ENCODE measurements at places on chromosomes 3 and 15.

DNA sequence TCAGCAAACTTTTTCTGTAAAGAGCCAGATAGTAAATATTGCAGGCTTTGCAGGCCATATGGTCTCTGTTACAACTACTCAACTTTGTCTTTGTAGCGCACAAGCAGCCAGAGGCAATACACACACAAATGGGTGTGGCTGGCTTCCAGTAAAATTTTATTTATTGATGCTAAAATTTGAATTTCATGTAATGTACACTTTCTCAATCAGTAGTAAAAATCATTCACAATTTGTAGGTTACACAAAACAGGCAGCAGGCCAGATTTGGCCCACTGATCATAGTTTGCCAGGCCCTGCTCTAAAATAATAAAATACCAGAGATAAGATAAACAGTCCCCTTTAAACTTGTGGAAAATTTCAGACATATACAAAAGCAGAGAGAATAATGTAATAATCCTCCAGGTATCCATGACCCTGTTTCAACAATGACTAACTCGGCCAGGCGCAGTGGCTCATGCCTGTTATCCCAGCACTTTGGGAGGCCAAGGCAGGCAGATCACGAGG lies 330.3 kb downstream of the SHQ1 start:
- DNase-seq: no peak

GRCh38 chr15:77507911-77508310 lies 87.2 kb downstream of the HMG20A start:
- DNase-seq: no peak

DNA sequence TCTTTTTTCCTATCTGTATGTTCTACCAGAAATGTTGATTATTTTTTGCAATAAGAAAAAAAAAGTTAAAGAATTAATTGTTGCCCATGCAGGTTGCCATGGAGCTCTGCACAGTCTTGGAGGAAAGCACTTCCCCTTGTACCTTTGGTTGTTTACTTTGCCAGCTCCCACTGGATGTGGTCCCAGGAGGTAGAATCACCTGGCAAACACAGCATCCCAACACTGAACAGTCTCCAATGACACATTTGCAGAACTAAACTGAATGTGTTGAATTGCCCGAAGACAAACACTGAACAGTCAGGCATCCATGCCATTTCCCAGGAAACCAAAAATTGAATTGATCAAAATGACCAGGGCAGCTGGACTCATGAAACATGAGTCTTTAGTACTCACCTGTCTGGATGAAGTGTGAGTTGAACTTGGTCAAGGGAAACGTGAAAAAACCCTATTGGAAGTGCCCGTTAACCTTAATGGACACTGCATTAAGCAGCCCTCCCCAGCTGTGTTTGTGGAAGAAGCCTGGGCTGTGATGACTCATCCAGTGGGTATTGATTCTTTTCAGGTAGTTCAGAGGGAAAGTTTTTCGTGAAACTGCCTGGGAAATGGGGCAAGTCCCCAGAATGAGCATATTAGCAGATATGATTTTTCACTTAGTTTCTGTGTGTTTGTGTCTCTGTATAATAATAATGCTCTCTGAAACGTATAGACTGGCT lies 284.7 kb upstream of the STT3B start:
- DNase-seq: no peak

DNA sequence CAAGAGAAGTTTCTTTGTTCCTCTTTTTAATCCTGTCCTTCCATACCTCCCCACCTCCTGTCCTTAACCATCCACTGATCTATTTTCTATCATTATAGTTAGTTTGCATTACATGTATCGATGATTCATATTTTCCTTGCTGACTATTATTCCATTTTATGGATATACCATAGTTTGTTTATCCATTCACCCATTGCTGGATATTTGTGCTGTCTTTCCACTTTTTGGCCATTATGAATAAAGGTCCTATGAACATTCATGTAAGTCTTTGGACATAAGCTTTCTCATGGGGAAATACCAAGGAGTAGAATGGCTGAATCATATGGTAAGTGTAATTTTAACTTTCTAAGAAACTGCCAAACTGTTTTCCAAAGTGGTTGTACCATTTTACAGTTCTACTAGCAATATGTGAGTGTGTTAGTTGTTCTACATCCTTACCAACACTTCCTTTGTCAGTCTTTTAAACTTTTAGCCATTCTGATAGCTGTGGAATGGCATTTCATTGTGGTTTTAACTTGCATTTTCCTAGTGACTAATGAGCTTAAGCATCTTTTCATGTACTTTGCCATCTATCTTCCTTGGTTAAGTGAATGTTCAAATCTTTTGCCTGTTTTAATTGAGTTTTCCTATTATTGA lies 11.7 kb downstream of the ATP6V1A start:
- DNase-seq: no peak

DNA sequence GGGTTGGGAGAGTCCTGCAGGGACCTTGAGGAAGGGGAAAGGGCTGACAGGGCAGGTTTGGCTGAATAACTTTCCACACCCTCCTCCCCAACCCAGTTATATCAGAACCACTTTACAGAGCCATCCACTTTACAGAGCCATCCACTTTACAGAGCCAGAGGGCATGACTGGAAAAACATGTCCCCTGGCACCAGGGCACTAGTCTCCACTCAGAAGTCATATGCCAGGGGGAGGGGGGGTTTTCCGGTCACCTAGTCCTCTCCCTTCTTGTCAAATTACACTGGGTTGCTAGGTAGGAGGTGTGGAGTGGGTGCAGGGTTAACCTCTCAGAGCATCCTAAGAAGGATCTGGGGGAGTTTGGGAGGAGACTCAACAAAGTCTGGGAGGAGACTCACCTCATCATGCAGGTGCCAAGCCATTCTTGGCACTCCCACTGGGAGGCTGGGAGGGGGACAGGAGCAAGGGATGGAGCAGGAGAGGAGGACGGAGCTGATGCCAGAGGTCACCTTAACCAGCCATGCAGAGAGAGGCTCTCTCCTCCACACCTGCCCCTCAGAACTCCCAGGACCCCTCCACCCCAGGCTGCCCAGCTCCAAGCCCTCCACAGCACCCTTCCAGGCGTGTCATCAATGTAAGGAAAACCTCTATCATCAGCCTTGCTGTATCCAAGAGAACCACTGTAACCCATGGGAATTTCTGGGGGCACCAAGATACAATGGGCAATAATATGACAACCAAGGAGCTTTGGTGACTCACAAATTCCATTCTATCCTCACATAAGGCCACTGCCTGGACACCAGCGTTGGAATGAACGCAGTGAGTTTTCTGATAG lies 1.7 kb downstream of the LRRC2 start:
- DNase-seq: no peak

DNA sequence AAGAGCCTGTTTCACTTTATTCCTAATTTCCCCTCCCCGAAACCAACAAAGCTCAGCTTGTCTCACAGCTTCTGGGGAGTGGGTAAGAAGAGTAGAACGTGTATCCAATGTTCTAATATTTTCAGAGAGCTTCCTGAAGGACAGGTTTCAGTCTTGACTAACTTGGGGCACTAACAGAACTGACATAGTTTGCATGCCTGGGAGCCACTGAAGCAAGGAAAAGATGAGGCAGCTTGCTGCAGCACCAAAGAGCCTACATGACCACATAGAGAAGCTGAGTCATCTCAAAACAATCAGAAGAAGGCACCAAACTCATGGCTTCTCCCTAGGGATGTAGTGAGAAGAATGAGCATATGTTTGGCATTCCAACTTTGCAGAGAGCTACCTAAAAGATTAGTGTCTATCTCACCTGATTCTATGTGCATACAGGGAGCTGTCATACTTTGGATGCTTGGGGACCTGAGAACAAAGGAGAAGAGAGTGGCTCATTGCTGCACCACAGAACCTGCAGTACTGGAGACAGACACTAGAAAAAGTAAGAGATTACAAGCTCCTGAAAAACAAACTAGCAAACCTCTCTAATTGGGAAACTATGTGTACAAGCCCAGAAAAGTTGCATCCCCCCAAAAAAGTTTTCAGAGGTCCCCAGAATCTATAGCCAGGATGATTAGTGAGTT lies 86.9 kb downstream of the DCLK3 start:
- peak; percentile 88 for DNase-seq

GRCh38 chr15:66951531-66952320 lies 113.7 kb upstream of the SMAD3 start:
- no peak for DNase-seq

GRCh38 chr15:53210653-53211052 lies 420.5 kb upstream of the ONECUT1 start:
- no peak for DNase-seq

Measured in epithelial cell of prostate (primary cell).